ENCODE measurements at places on chromosomes 7 and 10.

DNA sequence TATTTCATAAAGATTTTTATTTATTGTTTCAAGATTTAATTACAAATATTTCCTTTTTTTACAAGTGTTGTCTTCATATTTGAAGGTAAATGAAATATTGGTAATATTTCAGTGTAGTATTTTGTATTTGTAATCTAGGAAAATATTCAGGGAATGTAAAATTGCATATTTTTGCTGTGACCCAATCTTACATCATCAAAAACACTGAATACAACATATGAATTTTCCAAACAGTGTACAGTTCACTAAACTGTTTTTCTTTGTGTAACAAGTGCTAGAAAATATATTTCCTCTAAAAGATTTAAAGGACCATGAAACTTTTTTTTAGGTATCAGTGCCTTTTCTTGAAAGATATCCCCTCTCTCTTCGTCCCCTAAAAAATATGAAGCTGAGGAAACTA is 251.9 kb upstream of the KCND2 start:
- DNase-seq: no peak

GRCh38 chr7:130954918-130955564 is 221.0 kb upstream of the KLF14 start:
- DNase-seq: no peak

DNA sequence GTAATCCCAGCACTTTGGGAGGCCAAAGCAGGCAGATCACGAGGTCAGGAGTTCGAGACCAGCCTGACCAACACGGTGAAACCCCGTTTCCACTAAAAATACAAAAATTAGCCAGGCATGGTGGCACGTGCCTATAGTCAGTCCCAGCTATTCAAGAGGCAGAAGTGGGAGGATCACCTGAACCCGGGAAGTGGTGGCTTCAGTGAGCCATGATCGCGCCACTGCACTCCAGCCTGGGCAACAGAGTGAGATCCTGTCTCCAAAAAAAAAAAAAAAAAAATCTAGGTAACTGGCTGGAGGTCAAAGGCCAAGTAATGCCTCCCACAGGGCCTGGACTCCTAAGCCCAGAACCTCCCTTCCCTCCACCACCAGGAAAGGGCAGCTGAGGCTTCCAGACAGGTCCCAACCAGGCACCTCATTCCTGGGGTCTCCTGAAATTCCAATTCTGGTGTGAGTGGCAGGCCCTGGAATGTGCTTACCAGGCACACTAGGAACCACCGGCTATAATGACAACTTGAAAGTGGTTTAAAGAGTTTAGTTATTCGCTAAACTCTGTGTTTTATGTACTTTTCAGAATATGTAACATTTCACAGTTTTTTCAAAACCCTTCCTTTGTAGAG is 86.9 kb upstream of the TNRC18 start:
- DNase-seq: no peak

GRCh38 chr10:22246680-22247391 is 29.0 kb upstream of the EBLN1 start:
- no peak for DNase-seq

- no peak for DNase-seq
These were observed 122.7 kb upstream of the TMEM229A start for GRCh38 chr7:124155432-124156022.

- no peak for DNase-seq
These were observed 41.3 kb downstream of the AVL9 start for GRCh38 chr7:32536585-32536984.

DNA sequence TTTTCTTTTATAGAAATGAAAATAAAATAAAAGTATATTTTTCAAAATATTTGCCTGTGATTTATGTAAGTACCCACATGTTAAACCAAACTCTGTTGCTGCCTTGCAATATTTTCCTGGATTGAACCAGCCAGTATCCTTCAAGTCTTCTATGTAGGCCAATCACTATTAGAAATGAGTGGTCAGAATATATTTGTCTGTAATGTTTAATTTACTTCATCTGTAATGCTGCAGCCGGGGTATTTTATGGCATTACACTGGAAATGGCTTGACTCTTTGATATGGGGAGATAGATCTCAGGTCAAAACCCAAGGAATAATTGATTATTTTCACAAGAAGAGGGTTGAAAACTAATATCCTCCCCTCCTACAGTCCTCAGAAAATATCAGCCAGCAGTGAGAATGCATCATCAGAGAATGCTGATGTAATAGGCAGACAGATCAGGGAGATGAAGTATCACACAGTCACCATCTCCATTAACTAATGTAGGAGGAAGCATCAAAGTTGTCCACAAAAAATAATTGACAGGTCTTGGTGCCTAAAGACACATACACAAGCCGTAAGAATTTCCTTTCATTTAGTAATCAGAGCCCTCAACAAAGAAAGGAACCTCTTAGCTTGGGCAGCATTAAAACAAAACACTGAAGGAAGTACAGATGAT is 82.5 kb downstream of the VWDE start:
- no peak for DNase-seq

DNA sequence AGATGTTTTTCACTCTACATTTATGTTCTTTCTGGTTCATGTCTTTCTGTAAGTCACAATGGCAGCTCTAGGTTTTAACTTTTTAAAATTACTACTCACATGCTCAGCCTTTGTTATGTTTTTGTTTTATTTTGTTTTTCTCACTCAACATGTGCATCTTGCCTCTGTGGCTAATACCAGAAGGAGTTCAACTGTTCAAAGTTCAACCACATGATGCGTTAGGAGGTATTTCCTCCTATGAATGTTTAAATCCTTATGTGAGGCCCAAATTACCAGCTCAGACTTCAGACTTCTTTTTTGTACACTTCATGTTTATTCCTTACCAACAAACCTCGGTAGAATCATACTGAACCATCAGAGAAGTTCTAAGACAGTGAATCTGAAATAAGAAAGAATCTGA is 151.6 kb downstream of the MALRD1 start:
- DNase-seq: no peak

GRCh38 chr7:30159163-30159562 is 24.4 kb downstream of the MTURN start:
- no peak for DNase-seq

GRCh38 chr7:73828107-73828803 is 2.5 kb upstream of the CLDN4 start:
- DNase-seq: no peak

- no peak for DNase-seq
These were observed 152.8 kb downstream of the OAT start for GRCh38 chr10:124265776-124266467.

GRCh38 chr7:51316262-51316665 is 345 bp downstream of the COBL start:
- DNase-seq: no peak

DNA sequence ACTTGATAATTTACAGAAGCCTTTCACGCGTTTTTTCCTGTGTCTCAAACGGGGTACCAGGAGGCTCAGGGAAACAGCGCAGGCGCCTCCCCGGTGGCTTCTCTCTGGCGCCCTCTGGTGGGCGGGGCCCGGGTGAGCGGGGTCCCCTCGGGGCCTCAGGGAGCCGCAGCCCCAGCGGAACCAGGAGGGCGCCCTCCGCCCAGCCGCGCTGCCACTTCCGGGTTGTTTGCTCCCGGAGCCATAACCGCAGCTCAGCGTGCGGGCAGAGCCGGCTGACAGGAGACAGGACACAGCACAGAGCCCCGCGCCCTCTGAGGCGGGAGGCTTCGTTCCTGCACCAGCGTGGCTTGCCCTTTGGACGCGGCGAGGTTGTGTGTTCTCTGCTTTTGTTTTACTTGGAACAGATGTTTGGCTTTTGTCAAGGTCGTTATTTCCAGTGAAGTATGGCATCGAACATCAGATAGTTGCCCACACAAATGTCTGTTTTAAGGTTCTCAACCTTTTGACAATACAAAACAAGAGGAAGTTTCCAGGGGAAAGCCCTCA is 6.9 kb upstream of the CYP2E1 start:
- DNase-seq: peak; percentile 90

DNA sequence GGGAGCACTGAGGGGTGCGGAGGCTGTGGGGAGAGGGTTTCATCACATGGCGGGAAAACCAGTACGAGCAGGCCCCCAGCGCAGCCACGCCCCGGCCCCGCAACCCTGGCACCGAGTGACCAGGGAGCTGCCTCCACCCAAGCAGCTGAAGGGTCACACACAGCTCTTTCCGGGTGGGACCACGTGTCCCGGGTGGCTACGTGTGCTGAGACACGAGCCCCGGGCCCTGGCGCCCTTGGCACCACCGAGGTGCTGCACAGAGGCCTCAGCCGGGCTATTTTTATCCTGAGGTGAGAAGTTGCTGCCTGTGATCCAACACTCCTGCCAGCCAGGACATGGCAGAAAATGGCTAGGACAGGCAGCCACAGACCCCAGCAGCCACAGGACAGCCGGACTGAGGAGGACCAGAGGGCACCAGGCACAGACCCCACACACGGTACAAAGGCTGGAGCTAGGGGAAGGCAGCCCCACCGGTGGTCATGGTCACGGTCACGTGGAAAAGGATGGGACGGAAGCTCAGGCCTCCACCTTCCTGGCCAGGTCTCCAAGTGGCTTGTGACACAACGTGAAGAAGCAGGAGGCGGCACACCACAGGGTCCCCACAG is 223.7 kb downstream of the MAD1L1 start:
- DNase-seq: no peak

DNA sequence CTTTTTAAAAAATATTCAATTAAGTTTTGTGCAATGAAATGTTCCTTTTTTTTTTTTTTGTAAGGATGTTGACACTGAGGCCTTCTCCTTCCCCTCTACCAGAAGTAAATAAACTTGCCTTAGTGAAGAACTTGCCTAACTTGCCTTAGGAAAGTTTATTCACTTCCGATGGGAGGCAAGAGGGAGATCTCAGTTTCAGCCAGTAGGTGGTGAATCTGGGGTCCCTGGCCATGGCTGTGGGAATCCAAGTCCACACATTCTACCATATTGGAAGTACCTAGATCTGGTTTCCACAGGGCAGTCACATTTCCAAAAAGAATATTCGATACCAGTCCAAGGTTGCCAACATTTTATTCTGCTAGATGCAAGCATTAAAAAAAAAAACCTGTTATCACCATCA is 270.9 kb downstream of the CCSER2 start:
- no peak for DNase-seq

GRCh38 chr7:43533801-43534479 is 49.0 kb upstream of the STK17A start:
- no peak for DNase-seq

GRCh38 chr7:108335269-108335918 is 120.8 kb downstream of the NRCAM start:
- DNase-seq: no peak
